ENCODE measurements at places on chromosomes 2 and 18.
A peak's percentile ranks its signal among the peaks of the same experiment; 100 is the strongest.

DNA sequence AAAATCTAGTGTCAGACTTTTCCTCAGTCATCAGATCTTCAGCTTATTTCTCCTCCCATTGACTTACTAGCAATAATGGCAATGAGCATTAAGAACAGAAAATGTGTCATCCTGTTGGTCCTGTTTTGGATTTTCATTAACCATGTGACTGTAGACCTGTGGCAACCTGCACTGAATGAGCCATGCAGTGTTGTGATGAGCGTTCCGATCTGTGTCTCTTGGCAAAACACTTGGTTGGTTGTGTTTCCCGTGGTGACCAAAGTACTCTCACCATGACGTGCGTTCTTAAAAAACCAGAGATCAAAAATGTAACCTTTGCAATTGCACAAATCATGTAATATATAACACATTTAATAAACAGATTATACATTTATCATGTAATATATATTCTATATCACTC is 138.6 kb downstream of the MAP3K20 start:
- DNase-seq, result no peak

- no peak for DNase-seq
Observed at GRCh38 chr2:106183101-106183696, 10.9 kb downstream of the UXS1 start.

DNA sequence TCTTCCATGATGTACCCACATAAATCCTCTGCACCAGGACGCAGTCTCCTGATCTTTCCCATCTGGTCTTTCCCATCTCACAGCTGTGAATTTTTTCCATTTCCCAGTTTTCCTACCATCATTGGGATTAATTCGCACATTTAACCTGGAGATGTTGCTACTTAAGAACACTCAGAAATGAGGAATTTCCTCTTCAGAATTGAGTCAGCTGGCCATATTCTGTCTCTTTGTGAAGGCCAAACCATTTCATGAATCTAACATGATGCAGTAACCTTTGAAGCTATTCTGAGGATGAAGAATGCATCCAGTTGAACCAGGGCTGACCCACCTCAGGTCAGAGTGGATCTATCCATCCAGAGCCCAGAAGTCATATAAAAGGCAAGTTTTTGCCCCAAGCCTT is 326.8 kb downstream of the SETBP1 start:
- no peak for DNase-seq

- no peak for DNase-seq
Observed at GRCh38 chr2:188984065-188984491, 9.9 kb downstream of the COL3A1 start.

DNA sequence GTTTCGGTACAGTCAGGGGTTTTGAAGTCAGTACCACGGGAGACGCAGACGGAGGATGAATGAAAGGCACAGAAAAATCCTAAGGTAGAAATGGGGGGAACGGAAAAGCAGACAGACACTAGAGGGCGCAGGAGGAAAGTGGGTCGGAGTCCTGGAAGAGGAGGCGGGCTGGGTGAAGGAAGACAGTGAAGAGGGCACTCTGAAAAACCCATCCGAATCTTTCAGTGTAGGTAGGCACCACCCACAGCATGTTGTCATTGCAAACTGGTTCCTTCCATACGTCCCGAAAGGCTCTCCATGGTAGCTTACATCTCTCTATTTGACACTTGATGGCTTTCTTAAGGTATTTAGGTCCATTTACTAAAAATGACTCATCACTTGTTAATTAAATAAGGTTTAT is 18.5 kb upstream of the ZNF236 start:
- peak; percentile 46 for DNase-seq
